Hypothalamus (tissue), 51 donors: ENCODE measurements at places on chromosomes 11 and 22.

- DNase-seq, result no peak
Observed at GRCh38 chr11:117997823-117998579, 11.8 kb downstream of the IL10RA start.

DNA sequence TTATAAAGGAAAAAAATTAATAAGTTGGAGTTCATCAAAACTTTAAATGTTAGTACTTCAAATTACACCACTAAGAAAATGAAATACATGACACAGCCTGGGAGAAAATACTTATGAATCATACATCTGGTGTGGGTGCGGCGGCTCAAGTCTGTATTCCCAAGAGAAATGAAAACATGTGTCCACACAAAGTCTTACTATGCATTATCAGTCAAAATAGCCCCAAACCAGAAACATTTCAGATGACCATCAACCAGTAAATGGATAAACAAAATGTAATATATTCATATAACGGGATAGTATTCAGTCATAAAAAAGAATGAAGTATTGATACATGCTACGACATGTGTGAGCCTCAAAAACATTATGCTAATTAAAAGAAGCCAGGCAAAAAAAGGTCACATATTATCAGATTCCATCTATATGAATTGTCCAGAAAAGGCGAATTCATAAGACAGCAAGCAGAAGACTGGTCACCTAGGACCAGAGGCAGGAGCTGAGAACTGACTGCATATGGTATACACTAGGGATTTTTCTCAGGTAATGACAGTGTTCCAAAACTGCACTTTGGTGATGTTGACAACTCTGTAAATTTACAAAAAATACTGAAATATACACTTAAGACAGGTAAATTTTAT is 5.3 kb upstream of the AKIP1 start:
- DNase-seq, result no peak

GRCh38 chr11:95652002-95652472 is 137.5 kb downstream of the FAM76B start:
- DNase-seq, result no peak

DNA sequence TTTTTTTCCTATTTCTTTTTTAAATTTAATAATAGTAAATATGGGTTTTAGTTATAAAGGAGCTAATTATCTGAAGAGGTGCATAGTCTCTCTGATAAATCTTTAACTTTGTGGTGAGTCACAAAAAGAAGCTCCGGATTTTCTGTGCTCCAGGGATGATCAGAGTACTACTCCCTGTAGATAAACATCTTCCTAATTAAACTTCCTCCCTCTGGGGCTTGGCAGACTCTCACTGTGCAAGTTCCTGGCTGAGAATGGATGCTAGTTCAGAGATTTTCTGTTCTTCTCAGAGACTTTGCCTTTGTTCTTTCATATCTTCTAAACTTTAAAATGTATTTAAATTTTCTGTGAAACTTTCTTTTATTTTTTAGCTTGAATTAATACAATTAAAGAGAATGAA is at the start of gene OR10G7:
Gene OR10G7, minus strand, starts transcription at position 72 of the 400 bp plus-strand sequence. CDS start 2,324 bp downstream, outside the sequence.
- no peak for DNase-seq
